Stimulated activated naive B cell treated with anti-CD40 and anti-IgM and Interleukin-4, amounts not matched to agents 10 μg/mL and 1 μg/mL and 100 μg/mL, for 72 hours (primary cell): ENCODE measurements at places on chromosomes 11 and 22.

GRCh38 chr11:118202599-118203422 is 22.0 kb downstream of the JAML start:
- DNase-seq: no peak

GRCh38 chr11:73218830-73219215 is 742 bp downstream of the P2RY2 start:
- no peak for DNase-seq

DNA sequence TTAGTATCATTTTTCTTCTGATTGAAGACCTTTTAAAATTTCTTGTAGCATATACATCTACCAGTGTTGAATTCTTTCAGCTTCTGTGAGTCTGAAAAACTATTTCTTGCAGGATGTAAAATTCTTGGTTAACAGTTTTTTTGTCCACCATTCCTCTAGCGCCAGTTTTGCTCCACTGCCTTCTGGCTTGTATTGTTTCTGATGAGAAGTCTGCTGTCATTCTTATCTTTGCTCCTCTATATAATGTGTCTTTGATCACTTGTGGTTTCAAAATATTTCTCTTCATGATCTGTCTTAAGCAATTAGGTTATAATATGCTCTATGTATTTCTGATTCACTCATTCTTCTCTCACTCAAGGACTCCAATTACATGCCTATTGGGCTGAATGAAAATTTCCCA is 152.3 kb downstream of the INSC start:
- no peak for DNase-seq

DNA sequence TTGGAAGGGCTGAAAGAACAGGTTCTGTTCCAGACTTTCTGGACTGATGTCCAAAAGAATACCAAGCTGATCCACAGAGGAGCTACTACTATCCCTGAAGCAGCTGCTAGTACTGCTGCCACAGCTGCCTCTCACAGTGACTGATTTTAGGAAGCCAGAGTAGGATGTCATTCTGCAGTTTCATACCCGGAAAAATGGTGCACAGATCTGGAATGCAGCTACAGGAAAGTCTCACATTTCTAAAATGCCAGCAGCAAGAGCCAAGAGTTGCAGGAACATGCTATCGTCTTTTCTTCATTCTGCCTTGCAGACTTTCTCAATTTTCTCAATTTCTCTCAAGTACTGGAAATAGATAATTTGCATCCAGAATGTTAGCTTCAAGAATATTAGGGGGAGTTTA is 19.4 kb upstream of the CCDC179 start:
- no peak for DNase-seq

- no peak for DNase-seq
Measured at GRCh38 chr11:110410651-110411050, 19.1 kb upstream of the FDX1 start.

DNA sequence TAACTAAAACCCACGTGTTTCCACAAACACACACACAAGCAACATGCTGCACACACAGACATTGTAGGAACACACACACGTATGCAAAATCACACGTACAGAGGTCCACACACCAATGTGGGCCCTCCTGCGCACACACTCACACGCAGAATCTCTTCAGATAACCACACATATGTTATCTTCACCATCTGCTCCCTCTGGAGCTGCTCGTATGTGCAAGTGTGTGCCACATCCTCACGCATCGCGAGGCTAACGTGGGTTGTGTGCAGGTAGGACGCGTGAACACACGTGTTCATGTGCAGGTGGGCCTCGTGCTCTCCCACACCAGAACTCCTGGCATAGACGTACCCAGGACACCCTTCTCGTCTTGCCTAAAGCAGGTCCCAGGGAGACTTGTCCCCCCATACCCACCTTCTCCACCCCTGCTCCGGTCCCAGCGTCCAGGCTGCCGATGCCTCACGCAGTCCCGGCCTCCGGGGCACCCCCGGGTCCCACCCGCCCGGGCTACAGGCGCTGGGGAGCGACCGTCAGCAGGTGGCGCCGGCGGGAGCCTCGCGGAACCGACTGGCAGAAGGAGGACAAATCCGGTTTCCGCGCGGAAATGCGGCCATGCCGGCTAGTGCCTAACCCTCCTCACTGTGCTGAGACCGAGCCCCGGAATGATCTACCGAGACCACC is 10.3 kb upstream of the IGSF9B start:
- DNase-seq: no peak

DNA sequence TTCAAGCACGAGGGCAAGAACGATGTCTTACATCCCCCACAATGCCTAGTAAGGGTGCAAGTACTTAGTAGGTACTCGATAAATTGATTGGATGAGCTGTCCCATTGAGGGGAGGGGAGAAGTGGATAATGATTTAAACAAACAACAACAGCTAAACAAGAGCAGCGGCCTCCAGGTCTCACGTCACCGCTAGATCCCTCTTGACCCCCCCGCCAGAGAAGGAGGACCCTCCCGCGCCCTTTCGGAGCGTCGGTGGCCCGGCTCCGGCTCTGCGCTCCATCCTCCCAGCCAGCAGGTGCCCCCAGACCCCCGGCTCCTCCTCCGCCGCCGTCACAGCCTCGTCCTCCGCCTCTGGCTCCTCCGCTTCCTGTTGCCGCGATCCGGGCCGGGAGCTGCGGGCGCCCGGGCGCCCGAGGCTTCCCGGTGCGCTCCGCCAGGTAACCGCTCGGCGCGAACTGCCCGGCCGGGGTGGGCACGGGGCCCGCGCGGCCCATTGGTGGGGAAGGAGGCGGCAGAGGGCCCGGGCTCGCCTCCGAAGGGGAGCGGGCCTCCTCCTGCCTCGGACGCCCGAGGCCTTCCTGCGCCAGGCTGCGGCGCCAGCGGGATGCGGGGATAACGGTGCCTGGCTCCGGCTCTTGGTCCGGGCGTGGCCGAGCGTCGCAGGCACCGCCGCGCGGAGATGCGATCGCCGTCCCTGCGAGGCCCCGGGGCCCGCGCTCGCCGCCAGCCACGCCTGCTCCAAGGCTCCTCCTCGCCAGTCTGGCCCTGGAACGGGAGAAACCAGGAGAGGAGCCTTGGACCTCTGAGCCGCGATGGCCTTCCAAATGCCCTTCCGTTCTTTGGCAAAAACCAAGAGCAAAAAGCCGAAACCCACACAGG is at the start of gene TLCD5:
TLCD5 (plus strand) TSS at position 368 of the 879 bp plus-strand sequence. CDS start 2,143 bp downstream, outside the sequence.
- peak; percentile 19 for DNase-seq

DNA sequence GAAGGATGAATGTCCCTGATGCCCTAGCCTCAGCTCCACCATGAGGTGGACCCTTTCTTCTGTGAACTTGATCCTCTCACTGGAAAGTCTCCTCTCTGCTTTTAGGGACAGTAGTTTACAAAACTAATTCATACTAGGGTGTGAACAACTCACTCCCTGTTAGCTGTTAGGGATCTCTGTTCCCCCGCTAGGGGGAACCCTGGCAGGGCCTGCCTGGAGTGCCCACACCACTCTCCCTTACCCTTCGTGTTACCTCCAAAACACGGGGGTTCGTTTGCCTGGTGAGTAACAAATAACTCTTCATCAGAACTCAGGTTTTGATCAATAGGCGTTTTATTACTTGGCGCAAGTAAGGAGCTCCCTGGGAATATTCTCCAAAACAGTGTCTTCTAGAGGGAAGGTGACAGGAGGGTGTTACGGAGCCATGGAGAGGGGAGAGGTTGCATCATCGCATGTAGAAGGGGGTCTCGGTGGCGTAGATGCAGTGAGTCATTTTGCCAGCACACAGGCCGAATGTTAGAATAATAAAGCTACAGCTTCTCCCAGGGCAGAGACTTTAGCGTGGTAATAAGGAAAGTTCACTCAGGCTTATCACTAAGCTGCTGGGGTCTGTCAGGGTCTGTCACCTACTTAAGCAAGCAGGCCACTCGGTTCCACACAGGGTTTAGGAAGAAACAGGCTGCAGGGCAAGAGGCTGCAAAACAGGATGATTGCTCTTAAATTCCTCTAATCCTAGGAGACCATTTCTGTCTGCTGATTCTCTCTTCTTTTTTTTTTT is 45.8 kb downstream of the C11orf96 start:
- no peak for DNase-seq

DNA sequence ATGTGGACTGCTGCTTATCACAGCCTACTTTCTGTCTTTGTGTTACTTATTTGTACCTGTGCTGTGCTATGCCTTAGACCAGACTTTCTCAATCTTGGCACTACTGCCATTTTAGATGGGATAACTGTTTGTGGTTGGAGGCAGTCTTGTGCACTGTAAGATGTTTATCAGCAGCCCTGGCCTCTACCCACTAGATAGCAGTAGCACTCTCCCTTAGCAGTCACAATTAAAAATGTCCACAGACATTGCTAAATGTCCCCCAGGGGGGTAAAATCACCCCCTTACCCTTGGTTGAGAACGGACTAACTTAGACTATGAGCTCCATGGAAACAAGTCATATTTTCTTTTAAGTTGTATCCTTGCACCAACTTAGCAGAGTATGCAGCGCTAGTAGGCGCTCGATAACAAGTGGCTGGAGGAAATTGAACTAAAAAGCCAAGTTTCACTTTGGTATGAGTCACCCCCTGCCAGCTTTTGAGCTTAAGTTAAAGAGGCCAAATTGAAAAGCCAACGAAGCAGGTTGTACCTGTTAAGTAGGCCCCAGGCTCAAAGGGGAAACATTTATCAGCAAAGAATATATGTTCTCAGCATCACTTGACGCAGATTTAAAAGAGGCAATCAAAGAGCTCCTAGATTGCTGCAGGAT is 304.8 kb upstream of the SORL1-AS1 start:
- no peak for DNase-seq

GRCh38 chr11:8830641-8831040 is 80.3 kb upstream of the AKIP1 start:
- DNase-seq: no peak

DNA sequence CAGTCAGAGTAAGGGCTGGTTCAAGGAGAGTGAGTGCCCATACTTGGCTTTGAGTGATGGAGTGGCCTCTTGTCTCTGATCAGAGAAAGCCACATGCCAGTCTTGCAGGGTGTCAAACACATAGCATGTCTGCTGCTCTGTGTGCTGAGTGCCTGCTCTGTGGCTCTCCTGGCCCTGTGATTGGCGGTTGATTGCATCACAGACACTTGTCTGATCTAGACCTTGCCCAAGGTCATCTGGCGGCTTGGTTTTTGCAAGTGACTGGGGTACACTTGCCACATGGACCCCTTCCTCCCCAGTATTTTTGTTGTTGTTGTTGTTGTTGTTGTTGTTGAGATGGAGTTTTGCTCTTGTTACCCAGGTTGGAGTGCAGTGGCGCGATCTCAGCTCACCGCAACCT is 10.3 kb downstream of the OSBP2 start:
- DNase-seq: no peak

GRCh38 chr11:120168108-120168959 is 30.4 kb upstream of the TRIM29 start:
- no peak for DNase-seq

DNA sequence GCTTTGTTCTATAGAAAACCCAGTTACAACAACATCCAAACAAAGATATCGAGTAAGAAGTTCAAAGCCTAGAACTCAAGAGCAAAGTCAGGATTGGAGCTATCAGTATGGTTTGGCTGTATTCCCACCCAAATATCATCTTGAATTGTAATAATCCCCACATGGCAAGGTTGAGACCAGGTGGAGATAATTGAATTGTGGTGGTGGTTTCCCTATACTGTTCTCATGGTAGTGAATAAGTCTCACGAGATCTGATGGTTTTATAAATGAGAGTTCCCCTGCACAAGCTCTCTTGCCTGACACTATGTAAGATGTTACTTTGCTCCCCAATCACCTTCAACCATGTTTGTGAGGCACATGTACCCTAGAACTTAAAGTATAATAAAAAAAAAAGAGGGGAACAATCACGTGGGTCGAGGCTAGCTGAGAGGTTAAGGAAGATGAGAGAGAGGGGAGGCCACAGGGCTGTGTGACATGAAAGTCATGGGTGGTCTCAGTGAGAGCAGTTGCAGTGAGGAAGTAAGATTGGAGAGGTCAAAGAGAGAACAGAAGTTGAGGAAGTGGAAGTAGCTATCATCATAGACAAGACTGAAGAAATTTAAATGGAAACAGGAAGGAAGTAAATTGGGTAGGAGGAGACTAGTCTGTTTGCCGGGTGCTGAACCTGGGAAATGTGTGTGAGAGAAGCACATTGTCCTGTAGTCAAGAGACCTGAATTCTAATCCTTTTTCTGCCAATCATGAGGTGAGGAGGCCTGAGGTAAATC is 80.1 kb upstream of the CD44 start:
- no peak for DNase-seq

- DNase-seq: no peak
Measured at GRCh38 chr22:36701965-36702621, 1.5 kb downstream of the CACNG2 start.

DNA sequence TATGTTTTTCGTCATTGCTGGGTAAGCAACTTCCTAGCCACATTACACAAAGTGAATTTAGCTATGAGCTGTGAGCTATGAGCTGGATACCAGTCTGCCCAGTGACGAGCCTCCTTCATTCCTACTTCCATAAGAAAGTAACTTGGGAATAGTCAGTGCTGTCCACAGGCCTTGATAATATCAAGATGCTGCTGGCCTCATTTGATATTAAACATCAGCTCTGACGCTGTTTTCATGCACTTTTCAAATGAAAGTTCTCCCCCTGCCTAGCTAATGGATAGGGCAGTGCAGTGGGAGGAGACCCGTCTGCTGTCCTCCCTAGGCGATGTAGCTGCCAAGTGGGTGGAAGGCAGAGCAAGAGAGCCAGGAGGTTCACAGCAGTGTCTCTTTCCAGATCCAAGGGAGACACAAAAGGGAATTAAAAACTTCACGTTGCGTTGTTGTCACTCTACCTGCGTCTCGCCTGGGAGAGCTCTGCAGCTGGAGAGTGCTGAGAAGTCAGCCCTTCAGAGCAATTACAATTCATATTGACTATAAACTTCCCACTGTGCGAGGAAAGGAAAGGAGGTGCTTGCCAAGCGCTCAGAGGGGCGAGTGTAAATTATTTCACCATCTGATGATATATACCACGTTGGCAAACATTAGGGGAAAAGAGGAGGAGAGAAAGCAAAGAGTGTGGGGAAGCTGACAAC is 861.4 kb downstream of the NTM start:
- no peak for DNase-seq
